ENCODE measurements at places on chromosomes 2 and 18. TPM values are rescaled to one million over a fixed set of nuclear protein-coding genes. Genes with fewer than 3 reads are reported as not detected.

The TMEM198 gene
- 0.71 TPM for total RNA-seq

The SCN3A gene
- total RNA-seq = not detected

The MAPRE3 gene
- total RNA-seq = 11.4 TPM

The C2orf80 gene
- not detected for total RNA-seq

The SLC5A6 gene
- 73.0 TPM for total RNA-seq

The OR6B3 gene
- not detected for total RNA-seq

The UGT1A4 gene
- not detected for total RNA-seq

The ABCG5 gene
- not detected for total RNA-seq

The INHBB gene
- 25.0 TPM for total RNA-seq

The CCDC74B gene
- total RNA-seq = 5.7 TPM

The LRP1B gene
- not detected for total RNA-seq

The USP14 gene
- total RNA-seq = 65.0 TPM

The PTPRN gene
- 1.1 TPM for total RNA-seq

The FMNL2 gene
- 19.0 TPM for total RNA-seq

The ASB18 gene
- total RNA-seq = not detected

The CRYBA2 gene
- not detected for total RNA-seq

The SERPINB4 gene
- total RNA-seq = not detected

The SERPINB13 gene
- not detected for total RNA-seq

The SCTR gene
- not detected for total RNA-seq

The DQX1 gene
- 0.20 TPM for total RNA-seq
